ENCODE measurements at places on chromosomes 4 and X. TPM values are rescaled to one million over a fixed set of nuclear protein-coding genes. Genes with fewer than 3 reads are reported as not detected.

Gene TRPC5OS
- polyA plus RNA-seq = not detected

Gene LPAR4
- 0.44 TPM for polyA plus RNA-seq

Gene DIPK2B
- 12.2 TPM for polyA plus RNA-seq

- H3K27me3 ChIP-seq = no peaks in the 10 kb centered on the region
- H3K4me3 ChIP-seq = no peak overlapping the region
- DNase-seq = no peak
Measured at GRCh38 chrX:120321520-120322281, 10.4 kb upstream of the TMEM255A start.

DNA sequence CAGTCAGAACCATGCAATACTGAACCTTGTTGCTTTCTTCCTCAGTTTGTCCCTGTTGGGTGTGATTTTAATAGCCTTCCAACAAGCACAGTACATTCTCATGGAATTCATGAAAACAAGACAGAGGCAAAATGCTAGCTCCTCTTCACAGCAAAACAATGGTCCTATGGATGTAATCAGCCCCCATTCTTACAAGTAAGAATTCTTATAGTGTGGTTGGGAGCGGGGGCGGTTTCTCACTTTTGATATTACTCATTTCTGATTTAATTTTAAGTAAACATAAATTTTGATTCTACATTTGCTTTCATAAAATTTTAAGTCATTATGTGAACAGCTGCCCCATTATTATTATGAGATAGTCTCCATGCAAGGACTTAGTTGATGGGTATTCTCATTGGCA lies 80.8 kb upstream of the TLR2 start:
- no peak for DNase-seq
- H3K4me3 ChIP-seq = no peak overlapping the region
- peaks cover 100% of the 10 kb centered on the region for H3K36me3 ChIP-seq
- H3K27ac ChIP-seq = no peak overlapping the region

DNA sequence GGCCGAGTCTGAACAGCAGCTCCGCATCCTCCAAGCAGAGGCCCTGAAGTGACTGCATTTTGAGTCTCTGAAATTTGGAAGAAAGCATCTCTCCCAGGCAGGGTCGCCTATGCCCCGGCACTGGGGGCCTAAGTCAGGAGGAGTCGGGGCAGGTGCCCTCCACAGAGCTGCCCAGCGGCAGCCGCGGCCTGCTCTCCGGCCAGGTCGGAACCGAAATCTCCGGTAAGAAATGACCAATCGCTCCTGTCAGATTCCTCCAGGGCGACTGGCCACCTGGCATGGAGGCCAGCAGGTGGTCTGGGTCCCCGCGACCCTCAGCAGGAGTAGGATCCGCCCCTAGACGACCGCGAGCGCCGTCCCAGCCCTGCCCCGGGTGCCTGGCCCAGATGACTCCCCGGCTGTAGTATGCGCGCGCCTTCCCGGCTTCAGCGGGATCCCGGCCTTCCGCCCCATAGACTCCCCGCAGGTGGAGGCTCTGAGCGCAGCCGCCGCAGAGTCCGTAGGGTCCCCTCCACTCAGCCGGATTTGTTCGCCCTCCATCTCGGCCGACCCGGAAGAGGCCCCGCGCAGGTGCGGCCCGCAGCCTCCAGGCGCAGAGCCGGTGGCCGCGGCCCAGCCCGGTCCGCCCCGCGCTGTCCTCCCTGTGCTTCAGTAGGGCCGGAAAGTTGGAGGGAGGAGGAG lies 1.5 kb downstream of the NKX1-1 start:
- H3K4me3 ChIP-seq = no peak overlapping the region
- no peaks in the 10 kb centered on the region for H3K36me3 ChIP-seq
- H3K4me1 ChIP-seq = peaks cover 27% of the 10 kb centered on the region
- no peak overlapping the region for H3K27ac ChIP-seq
- peaks cover 100% of the 10 kb centered on the region for H3K27me3 ChIP-seq

GRCh38 chrX:40112996-40113395 lies 15.2 kb upstream of the BCOR start:
- no peaks in the 10 kb centered on the region for H3K36me3 ChIP-seq
- H3K27me3 ChIP-seq = no peaks in the 10 kb centered on the region
- H3K4me3 ChIP-seq = no peak overlapping the region
- DNase-seq = no peak

GRCh38 chrX:5702890-5703289 lies 525.8 kb downstream of the NLGN4X start:
- no peaks in the 10 kb centered on the region for H3K36me3 ChIP-seq
- no peak for DNase-seq
- H3K27ac ChIP-seq = no peak overlapping the region
- no peak overlapping the region for H3K4me3 ChIP-seq
- H3K27me3 ChIP-seq = no peaks in the 10 kb centered on the region
- H3K4me1 ChIP-seq = no peaks in the 10 kb centered on the region

- H3K36me3 ChIP-seq = no peaks in the 10 kb centered on the region
- no peak overlapping the region for H3K4me3 ChIP-seq
- peaks cover 6% of the 10 kb centered on the region for H3K4me1 ChIP-seq
- DNase-seq = peak; percentile 11
Measured at GRCh38 chr4:141686879-141687278, 50.5 kb downstream of the IL15 start.

- peak; percentile 80 for DNase-seq
- no peaks in the 10 kb centered on the region for H3K27me3 ChIP-seq
- no peaks in the 10 kb centered on the region for H3K36me3 ChIP-seq
- peaks cover 8% of the 10 kb centered on the region for H3K4me1 ChIP-seq
Measured at GRCh38 chr4:37889849-37890800, 759 bp upstream of the TBC1D1 start.

Data from heart right ventricle (tissue), 16 donors.